ENCODE measurements at places on chromosomes 3 and 15.

DNA sequence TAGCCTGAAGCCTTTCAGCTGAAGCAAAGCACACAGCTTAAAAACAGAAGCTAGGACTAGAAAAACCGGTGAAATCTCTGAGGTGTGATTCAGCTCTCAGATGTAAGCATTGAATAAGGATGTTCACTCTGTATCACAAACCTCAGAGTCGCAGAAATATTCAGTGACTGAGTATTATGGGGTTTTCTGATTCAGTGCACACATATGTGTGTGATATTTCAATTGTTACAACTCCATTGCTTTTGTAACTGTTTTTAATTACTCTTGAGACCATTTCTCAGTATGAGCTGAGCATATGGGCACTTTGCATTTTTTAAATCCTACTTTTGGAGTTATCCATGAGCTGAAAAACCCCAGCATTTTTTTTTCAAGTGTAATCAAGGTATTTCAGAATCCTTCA lies 868.8 kb downstream of the NTRK3 start:
- DNase-seq, result no peak

DNA sequence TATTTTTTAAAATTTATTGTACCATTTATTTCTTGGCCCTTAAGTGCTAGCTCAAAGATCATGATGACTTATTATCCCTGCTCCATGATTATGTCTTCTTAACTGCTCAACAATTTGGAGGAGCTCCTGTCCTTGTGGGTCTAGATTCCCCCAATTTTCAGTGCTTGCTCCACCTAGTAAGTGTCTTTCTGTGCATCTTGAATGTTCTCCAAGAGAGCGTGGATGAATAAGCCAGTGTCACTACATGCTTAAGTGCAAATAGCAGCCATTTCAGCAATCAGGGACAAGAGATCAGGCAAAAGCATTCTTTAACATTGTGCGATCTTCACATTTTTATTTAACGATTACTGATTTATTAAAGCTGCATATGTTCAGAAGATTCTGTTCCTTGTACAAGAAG lies 99.4 kb downstream of the ALCAM start:
- DNase-seq, result no peak

DNA sequence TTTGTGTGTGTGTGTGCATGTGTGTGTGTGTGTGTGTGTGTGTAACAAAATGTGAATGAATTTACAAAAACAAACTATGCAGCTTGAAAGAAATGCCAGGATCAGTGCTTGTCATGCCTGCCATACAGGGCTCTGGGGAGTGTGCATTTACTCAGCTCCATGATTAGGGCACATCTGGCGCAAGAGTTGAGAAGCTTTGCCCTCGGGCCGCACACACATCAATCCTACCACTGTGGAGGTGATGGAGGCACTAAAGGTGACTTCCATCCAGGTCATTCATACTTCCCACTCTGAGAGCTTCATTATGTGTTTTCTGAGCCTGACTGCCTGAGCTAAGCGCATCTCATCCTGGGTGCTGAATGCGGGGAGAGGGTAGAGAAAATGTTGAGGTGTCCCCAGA lies 72.0 kb upstream of the ZBED2 start:
- DNase-seq, result no peak

GRCh38 chr3:82475306-82475705 lies 713.9 kb upstream of the GBE1 start:
- no peak for DNase-seq

- DNase-seq, result no peak
These were observed 57.7 kb downstream of the IQSEC1 start for GRCh38 chr3:13015286-13016082.

DNA sequence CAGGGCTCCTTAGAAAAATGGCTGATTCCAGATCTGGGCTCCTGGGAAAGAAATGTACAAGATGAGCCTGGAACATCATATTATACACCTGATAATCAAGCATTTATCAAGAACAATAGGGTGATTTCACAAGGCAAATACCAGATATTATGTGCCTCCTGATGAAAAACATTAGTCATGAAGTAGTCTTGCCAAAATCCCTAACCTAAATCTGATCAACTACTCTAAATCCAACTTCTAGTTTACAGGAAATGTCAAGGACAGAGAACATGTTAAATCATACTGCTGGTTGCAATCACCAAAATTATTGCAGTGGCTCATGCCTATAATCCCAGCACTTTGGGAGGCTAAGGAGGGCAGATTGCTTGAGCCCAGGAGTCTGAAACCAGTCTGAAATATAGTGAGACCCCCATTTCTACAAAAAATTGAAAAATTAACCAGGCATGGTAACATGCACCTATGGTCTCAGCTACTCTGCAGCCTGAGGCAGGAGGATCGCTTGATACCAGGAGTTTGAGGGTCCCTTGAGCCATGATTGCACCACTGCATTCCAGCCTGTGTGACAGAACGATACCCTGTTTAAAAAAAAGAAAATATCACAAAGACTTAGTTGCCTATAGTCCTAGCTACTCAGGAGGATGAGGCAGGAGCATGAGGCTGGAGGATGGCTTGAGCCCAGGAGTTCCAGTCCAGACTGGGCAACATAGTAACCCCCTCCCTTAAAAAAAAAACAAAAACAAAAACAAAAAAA lies 34.9 kb upstream of the ATP13A3 start:
- no peak for DNase-seq

GRCh38 chr3:188369526-188369925 lies 215.6 kb downstream of the LPP start:
- no peak for DNase-seq

DNA sequence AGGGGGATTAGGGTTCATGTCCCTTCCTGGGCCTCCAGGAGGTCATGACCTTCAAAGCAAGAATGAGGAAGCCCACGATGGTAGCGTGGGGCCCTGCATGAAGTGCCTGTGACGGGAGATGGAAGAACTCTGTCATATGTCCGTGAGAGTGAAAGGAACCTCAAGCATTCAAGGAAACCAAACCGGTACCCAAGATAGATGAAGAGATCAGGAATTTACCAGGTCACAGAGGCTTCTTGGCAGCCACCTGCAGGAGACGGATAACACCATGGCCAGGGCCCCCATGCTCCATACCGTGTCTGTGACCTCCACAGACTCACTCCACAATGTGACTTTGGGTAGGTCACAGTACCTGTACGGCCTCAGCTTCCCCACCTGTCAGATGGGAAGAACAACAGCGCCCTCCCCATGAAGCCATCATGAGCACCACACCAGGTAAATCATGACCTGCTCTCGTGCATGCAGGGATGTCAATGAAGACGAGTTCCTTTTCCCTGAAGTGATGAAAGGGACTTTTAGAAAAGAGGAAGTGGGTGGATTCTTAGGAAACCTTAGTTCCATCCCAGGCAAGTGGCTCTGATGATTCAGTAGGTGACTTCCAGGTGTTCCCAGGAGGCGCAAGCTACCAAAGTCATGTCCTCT lies 23.3 kb upstream of the CYP11A1 start:
- DNase-seq, result no peak

DNA sequence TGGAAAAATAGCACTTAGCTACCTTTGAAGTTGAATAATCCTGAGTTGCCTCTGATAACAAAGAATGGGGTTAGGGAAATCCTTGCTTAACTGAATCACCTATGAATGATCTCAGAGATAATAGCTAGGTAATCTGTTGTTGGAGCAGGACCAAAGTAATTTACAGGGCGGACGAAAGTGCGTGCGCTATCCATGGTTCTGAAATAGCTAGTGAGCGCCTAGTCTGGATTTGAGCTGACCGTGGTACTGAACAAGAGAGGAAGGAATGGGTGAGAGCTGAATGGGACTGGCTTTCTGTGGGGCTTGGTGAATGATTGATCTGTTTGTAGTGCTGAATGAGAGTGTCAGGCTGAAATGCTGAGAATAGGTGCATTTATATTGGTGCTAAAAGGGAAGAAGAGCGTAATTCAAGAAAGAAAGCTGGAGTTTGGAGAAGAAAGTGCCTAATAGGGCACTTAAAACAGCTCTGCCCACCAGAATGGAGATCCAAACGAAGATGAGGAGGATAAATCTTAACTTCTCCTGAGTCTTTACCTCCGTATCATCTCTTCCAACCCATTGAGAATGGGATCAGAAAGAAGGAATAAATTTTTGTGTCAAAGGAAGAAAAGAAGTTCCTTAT lies 10.1 kb downstream of the SCN10A start:
- no peak for DNase-seq

- no peak for DNase-seq
These were observed 1.8 kb upstream of the ZMYND10 start for GRCh38 chr3:50347187-50347813.
